Fibroblast of skin of left quadriceps (primary cell): ENCODE measurements at places on chromosomes 16 and 17.

GRCh38 chr16:24848065-24848464 lies 2.3 kb downstream of the SLC5A11 start:
- DNase-seq = peak; percentile 25

DNA sequence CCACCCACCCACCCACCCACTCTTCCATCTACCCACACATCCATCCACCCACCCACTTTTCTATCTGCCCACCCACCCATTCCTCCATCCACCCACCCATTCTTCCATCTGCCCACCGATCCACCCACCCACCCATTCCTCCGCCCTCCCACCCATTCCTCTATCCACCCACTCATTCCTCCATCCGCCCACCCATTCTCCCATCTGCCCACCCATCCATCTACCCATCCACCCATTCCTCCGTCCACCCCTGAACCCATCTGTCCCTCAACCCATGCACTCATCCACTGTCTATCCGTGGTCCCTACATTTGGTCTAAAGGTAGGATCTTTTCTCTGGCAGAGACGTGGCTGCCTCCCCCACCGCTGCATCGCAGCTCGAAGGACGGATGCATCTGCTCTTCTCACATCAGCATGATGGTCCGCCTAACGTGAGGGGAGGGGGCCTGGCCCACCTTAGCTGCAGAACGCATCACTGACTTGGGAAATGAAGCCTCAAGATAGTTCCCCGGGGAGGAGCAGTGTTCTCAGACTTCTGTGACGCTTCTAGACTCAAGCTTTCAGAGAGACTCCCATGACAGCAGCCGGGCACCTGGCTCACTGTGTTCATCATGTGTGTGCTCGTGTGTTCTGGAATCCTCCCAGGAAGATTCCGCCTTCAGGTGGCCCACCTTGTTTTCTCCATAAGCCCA lies 17.2 kb upstream of the GSE1 start:
- DNase-seq = no peak

DNA sequence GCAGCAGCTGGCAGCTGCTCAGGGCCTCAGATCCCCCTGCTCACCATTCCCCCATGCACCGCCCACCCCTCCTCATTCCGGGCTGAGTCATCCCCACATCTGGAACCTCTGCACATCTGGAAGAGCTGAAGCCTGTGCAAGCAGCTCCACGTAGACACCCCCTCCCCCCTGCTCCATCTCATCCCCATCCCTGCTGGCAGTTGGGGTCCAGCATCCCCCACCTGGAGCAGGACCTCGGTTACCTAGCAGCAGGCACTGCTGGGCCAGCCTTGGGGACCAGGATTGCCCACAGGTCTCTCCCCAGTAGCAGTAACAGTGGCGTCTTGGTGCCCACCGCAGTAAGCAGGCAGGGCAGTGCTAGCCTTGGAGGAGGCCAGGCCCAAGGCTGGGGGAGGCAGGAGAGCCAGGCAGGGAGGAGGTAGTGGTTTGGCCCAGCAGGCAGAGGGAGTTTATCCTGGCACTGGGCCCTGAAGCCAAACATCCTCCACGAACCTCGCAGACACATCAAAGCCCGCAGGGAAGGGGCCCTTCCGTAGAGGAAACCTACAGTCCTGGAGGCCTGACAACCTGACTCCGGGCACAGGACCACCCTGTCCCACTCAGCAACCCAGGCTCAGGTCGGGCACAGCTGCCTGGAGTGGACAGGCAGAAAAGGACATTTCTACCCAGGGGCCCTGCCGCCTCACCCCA lies 7.7 kb upstream of the TMEM92 start:
- peak; percentile 75 for DNase-seq

DNA sequence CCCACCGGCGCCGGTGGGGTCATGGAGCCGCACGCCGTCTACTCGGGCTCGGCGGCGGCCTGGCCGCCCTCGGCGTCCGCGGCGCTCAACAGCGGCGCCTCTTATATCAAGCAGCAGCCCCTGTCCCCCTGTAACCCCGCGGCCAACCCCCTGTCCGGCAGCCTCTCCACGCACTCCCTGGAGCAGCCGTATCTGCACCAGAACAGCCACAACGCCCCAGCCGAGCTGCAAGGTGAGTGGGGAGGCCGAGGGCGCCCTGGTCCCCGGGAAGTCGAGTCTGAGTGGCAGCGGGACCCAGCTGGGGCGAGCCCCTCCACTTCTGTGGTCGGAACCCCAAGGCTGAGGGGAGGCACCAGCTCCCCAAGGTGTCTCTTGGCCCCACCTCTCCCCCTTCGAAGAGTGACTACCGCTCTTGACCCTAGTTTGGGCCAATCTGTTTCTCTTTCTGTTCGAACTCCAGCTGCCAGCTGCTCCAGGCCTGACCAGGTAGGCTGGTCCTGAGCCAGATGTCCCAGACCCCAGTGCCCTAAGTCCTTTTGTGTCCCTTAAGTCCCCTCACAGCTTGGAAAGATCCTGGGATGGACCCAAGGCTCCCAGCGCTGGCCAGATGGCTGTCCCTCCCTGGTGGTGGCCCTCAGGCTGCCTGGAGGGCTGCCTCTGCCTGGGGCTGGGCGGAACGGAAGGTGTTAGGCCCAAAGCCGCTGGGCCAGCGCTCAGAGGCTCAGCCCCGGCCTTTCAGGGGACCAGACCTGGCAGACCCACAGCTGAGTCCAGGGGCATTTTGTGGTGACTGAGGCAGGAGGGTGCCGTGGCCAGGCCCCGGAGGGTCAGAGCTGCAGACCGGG lies 1.2 kb downstream of the FOXF1 start:
- no peak for DNase-seq

DNA sequence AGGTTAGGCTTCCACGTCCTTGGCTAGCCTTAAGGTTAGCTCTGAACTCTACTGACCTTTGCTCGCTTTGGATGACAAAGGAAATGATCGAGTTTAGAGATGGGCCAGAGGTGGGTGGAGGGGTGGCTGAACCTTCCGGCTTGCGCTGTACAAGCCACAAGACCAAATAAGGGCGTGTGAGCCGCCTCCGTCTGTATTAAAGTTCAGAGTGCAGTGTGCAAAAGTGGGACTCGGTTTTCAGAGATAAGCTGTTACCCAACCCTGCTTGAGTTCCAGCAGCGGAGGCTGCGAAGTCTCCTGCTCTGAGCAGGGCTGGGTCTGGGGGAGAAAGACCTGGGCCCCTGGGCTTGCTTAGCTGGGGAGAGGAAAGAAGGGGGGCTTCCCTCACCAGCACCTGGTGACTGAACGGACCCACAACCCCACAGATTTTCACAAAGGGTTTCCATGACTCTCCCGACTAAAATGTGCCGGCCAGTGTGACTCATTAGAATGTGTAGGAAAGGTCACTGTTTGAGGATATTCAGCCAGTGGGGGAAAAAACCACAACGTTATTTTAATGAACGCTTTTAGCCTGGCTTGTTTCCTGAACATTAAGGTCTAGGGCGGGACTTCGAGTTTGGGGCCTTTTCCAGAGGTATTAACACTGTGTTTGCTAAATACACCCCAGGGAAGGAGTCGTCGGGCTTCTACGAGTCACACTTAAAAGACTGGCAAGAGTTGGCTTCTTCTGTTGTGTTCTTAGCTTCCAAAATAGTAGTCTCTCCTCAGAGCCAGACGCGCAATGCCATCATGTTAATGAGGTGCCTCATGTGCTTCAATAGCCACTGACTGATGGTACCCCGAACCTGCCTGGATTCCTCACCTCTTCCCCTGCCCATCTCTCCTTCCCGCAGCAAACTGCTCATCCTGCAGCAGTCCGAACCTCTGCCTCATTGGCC lies 67.0 kb downstream of the CENPV start:
- peak; percentile 96 for DNase-seq

- no peak for DNase-seq
Observed at GRCh38 chr16:66740533-66740932, 10.9 kb downstream of the DYNC1LI2 start.

- no peak for DNase-seq
Observed at GRCh38 chr17:33021731-33022408, 30.2 kb downstream of the SPACA3 start.

DNA sequence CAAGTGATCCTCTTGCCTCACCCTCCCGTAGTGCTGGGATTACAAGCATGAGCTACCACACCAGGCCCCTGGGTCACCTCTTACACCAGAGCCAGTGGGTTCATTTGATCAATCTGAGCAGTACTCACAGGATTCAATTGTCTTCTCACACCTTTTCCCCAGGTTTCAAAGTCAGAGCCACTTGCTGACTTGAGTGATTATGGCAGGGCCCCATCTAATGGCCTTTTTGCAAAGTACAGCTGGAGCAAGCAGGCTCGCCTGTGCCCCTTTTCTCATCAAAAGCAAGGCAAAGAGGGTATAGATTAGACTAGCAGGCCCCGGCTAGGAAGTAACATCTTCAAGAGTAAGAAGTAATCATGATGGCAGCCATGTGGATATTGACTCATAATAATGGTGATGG lies 114.8 kb upstream of the NOL11 start:
- peak; percentile 9 for DNase-seq

DNA sequence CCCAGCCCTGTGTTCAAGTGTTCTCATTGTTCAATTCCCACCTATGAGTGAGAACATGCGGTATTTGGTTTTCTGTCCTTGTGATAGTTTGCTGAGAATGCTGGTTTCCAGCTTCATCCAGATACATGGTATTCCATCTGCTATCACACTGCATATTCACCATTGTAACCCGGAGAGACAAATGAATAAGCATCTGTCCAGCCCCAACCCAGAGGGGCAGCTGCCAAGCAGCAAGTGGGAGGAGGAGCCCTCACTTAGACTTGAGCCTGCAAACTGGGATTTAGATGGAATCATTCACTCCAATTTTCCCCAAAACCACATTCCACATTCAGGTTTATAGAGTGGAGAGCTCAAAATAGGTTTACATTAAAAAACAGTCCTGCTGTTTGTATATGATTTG lies 41.6 kb downstream of the SHISA6 start:
- DNase-seq = no peak

DNA sequence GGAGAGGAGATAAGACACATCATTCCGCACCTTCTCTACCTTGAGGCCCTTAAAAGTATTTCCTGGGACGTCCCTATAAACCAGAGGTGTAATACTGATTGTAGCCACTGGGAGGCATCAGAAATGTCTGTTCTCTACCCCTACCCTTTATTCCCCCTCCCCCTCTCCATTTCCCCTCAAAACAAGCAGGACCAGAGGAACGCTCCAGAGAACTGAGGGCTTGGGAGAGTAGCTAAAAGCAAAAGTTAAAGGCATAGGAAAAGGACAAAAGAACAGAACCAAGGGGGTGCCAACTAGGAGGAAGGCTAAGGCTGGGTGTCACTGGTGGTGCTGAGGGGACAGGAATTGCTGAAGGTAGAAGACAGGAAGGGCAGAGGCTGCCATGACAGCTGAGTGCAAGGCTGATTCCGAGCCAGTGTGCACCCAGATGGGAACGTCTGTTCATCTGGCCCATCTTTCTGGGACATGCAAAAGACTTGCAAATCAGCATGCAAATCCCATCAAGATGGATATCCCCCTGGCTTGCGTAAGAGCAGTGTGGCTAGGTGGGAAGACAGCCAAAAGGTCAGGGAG lies 6.7 kb downstream of the CAMTA2 start:
- no peak for DNase-seq

DNA sequence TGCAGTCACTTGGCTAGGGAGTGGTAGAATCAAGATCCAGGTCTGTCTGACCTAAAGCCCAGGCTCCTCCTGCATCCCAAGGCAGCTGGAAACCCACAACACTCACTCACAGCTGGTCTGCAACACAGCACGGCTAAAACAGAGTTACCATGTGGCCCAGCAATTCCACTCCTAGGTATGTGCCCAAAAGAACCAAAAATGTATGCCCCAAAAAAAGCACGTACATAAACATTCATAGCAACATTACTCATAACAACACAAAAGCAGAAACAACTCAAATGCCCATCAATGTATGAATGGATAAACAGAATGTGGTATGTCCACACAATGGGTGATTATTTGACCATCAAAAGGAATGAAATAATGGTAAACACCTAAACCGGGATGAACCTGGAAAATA lies 8.9 kb downstream of the TVP23A start:
- no peak for DNase-seq

GRCh38 chr16:89484923-89485679 lies 5.3 kb downstream of the ANKRD11 start:
- no peak for DNase-seq

DNA sequence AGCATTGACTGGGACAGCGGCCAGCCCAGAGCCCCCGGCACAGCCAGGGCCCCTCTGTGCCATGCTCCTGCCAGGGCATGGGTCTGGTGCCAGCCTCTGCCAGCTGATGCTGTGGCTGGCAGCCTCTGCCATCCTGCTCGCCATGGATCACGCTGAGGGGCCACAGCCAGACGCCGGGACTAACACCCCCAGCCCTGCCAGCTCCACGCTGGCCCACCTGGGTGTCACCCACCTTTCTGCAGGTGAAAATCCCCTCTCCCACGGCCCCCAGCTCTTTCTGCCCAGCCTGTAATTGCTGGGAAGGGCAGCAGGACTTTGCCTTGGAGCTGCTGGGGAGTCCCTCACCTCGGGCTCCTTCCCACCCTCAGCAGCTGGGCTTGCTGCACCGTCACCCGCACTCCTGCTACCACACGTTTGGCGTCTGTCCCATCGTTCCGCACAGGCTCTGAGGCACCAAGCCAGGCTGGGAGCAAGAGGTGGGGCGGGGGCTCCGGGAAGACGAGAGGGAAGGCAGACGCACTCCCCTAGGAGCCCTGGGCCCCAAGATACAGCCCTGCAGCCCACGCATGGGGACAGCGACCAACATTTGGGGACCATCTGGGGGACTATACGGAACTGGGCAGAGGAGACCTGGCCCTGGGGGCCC lies 42.0 kb upstream of the ACSF3 start:
- no peak for DNase-seq

DNA sequence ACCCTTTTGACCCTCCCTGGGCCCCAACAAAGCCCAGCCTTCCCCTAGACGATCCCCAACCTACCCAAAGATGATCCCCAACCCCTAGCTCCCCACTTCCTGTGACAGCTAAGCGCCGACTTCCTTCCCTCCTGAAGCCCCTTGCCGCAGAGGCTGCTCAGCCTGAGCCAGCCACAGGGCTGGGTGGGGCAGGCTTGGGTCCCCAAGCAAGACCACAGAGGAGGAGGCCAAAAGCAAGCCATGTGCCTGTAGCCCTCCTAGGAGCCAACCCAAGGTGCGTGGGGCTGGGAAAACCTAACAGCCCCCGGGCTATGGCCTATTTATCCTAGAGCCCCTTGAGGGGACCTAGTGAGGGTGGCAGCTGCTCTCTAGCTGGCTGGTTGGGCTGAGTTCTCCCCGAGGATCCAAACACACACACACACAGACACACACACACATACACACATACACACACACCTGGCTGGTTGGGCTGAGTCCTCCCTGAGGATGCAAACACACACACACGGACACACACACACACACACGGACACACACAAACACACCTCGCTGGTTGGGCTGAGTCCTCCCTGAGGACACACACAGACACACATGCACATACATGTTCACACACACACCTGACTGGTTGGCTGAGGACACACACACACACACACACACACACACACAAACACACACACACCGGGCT lies 4.8 kb downstream of the ARRB2 start:
- DNase-seq = no peak

DNA sequence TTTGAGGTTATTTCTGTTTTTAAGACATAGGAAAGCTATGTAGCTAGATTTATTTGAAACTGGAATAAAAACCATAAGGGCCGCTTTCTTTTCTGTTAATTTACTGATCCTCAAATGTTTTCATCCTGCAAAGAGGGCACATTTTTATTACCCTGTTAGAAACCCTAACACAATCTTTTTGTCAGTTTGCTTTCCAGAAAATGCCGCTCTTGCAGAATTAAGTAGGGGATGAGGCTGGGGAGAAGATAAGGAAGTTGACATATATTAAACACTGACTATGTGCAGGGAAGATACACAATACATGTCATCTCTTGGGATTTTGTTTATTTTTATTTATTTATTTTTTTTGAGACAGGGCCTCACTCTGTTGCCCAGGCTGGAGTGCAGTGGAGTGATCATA lies 15.7 kb downstream of the USP43 start:
- DNase-seq = no peak
